A172 (cell line): ENCODE measurements at places on chromosomes 1 and 21.

- no peak for DNase-seq
Measured at GRCh38 chr1:111302374-111302773, 11.7 kb downstream of the CHIA start.

- DNase-seq, result no peak
Measured at GRCh38 chr1:232260861-232261260, 369.1 kb downstream of the SIPA1L2 start.

GRCh38 chr1:233998456-233998855 lies 94.0 kb downstream of the SLC35F3 start:
- DNase-seq, result no peak

GRCh38 chr1:61323681-61324328 lies 241.4 kb downstream of the NFIA start:
- DNase-seq, result no peak

GRCh38 chr1:197222780-197223179 lies 45.3 kb upstream of the CRB1 start:
- no peak for DNase-seq

DNA sequence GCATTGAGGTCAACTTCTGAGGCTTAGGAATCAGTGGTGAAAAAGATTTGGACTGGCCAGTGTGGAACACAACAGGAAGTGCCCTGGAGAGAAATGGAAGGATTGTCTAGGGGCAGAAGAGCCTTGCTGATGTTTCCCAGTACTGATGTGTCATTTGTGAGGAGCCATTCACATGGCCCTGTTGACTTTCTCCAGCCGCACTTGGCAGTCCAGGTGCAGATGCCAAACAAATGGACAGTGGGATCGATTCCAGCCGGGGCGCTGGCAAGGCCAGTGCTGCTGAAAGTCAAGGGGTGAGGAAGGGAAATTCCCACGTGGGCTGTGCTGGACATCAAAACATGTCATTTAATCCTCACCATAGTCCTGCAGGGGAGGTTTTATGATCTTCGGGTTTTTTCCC lies 4.9 kb upstream of the TRIM63 start:
- DNase-seq, result peak; percentile 31

DNA sequence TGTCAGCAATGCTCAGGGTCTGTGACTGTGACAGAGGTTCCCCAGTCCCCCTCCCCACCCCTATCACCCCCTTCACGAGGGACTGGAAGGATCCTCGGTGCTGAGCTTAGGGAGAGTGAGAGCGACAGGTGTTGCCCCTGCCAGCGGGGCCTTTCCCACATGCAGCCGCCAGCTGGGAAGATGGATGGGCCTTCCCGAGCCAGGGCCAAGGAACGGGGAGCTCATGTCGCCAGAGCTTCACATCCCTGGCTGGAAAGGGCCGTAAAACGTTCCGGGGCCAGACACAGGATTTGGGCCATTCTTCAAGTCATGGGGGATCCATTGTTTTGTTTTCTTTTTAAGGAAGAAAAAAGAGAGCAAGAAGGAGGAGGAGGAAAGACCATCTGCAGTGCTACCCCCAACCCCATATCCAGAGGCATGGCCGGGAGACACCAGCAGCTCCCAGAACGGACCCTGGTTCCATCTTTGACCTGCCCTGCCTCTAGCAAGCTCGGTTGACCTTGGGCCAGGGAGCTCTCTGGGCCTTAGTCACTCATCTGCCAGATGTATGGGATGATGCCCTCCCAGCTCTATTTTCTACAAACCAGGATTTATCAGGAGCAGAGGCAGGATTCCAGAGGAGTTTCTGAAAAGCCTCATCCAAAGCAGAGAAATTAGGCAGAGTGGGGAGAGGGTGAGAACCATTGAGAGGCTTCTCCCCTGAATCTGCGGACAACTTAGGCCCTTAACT lies 54.1 kb downstream of the TAS1R2 start:
- no peak for DNase-seq

DNA sequence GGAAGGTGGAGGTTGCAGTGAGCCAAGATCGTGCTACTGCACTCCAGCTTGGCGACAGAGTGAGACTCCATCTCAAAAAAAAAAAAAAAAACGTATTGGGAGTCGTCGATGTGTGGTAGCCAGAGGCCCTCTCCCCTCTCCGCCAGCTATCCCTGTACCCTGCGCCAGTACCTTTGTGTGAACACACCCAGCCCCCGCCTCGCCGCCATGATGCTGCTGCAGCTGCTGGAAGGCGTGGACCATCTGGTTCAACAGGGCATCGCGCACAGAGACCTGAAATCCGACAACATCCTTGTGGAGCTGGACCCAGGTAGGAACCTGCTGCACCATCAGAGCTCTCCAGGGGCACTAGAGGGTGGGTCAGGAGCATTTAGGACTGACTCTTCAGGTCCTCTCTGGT lies 12.2 kb downstream of the PINK1 start:
- no peak for DNase-seq

DNA sequence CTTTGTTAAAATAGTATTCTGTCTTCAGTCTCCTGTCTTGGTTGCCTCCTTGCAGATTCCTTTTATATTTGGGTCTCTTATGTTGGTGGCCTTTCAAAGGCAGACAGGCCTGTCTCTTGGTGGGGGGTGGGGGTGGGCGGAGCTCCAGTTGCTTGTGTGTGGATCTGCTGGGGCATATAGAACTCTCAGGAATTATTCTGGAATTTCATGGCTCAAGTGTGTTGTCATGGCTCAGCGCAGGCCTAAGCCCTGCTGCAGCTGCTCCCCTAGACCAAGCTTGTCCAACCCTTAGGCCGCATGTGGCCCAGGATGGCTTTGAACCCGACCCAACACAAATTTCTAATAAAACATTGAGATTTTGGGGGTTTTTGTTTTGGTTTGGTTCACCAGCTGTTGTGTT lies 8.0 kb downstream of the C1orf35 start:
- no peak for DNase-seq

DNA sequence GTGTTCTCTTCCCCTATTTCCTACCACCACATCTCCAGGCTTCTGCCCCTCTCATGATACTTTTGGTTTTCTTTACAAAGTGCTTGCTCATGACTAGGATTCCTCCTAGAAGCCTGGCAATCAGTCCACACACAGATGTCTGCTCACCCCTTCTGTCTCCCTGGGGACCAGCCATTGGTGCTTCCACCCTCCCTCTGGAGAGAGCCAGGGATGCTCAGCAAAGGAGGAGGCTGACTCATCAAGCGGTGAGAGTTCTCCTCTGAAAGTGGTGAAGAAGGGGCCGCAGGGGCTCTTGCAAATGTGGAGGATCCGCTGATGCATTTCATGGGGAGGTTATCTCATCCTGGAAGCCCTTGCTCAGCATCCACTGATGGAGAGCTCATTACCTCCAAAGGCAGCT lies 14.5 kb downstream of the NT5C1A start:
- DNase-seq, result peak; percentile 19

DNA sequence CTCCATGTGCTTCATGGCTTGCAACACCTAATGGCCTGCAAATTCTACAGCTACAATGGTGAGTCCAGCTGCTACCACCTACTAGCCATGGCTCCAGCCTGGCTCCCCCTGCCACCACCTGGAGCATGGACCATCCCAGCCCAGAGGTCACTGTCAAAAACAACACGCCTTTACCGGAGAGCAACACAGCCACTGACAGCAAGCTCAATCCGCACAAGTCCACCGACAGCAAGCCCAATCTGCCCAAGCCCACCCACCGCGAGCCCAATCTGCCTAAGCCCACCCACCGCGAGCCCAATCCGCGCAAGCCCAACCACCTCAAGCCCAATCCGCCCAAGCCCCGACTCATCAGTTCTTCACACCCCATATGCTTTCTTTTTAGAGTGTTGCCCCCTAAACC lies 128.2 kb downstream of the KIF26B start:
- DNase-seq, result no peak

GRCh38 chr21:33641352-33642026 lies at the start of gene CRYZL1:
TSS of gene CRYZL1 (minus strand) at chr21:33641741. CDS start at chr21:33631551, 10,190 bp downstream.
- DNase-seq, result peak; percentile 100

- DNase-seq, result no peak
Measured at GRCh38 chr1:59396387-59396786, 99.5 kb downstream of the FGGY start.

- no peak for DNase-seq
Measured at GRCh38 chr1:175757381-175758015, 14.1 kb upstream of the TNR start.

GRCh38 chr21:29221253-29221744 lies 77.4 kb upstream of the BACH1 start:
- peak; percentile 99 for DNase-seq

DNA sequence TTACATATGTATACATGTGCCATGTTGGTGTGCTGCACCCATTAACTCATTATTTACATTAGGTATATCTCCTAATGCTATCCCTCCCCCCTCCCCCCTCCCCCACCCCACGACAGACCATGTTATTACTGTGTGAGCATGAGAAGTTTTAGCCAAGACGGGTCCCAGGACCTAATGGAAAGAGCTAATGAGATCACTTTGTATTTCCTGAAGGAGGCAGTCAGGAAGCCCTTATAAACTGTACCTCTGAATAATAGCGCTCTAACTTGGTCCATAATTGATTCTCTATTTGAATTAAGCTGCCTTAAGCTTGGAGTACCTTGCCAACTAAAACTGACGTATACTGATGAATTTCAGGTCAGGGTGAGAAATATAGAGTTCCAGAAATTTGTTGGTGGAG lies 4.1 kb upstream of the NEGR1 start:
- DNase-seq, result no peak

DNA sequence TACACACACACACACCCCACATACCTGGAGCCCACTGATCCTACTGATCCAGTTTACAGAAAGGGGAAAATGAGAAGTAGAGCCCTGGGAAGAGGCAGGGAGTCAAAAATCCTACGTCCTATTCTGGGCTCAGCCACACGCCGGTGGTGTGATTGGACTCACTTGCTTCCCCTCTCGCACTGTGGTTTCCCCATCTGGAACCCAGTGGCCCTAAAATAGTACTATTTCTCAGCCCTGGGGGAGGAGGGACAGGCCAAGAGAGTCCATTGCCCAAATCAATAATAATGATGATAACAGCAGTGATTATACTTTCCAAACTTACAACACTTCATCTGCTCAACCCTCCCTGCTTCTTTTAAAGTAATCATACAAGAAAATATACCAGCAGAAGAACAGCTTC lies 2.9 kb upstream of the PIGR start:
- DNase-seq, result no peak

DNA sequence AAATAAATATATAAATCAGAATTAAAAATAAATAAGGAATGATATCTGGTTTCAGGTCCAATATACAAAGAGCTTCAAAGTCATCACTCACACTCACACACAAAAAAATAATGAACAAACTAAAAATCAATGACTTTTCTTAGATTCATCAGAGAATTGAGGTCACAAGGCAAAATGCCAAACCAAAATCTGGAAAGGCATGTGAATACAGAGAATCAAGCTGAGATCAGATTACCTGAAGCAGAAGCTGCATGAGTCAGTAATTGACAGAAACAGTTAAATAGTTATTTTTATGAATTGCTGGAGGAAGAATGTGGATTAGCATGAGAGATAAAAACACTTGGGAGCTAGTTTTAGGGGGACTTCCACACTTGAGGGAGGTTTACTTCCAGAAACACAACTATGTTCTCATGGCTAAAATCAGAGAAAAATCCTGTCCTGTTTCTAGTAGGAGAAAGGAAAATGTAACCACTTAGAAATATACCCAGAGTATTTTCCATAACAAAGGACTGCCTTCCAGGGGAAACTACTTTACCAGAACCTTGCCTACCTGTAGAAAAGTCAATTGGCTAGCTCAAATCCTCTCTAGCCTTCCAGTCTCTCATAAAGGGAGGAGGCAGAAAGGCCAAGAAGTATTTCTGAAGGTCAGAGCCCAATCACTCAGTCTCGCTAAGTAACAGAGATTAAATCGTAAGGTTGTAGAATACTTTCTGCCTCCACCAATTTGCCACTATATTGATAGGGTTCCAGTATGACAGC lies 536.6 kb upstream of the NR5A2 start:
- peak; percentile 29 for DNase-seq

- no peak for DNase-seq
Measured at GRCh38 chr1:242187171-242187570, 188.3 kb upstream of the MAP1LC3C start.
